GM23248 (cell line): ENCODE measurements at places on chromosomes 1 and 21. TPM values are rescaled to one million over a fixed set of nuclear protein-coding genes. Genes with fewer than 3 reads are reported as not detected.

Gene COL8A2
- total RNA-seq, result 30.5 and 33.1 TPM in 2 replicates

Gene SUSD4
- total RNA-seq, result 2.0 and 3.9 TPM in 2 replicates

Gene CHTOP
- 26.9 and 37.8 TPM in 2 replicates for total RNA-seq

Gene PBX1
- 32.0 and 38.8 TPM in 2 replicates for total RNA-seq

Gene TENT5C
- total RNA-seq, result 0.25 TPM in 1 of 2 replicates, not detected in the other

Gene ORC1
- total RNA-seq, result 1.9 and 3.4 TPM in 2 replicates

Gene FALEC
- not detected in 2 replicates for total RNA-seq

Gene OPN3
- 10.2 and 15.2 TPM in 2 replicates for total RNA-seq

Gene IFI16
- total RNA-seq, result 36.4 and 45.5 TPM in 2 replicates

Gene GJA5
- total RNA-seq, result 2.3 and 3.2 TPM in 2 replicates

Gene CACNA1S
- not detected in 2 replicates for total RNA-seq

Gene C8A
- total RNA-seq, result not detected in 2 replicates

Gene PADI1
- total RNA-seq, result under 0.01 TPM in 1 of 2 replicates, not detected in the other

Gene URB2
- 6.3 and 7.6 TPM in 2 replicates for total RNA-seq

Gene TRIM63
- not detected in 2 replicates for total RNA-seq

Gene SPRR2B
- total RNA-seq, result not detected in 2 replicates

Gene PROX1
- total RNA-seq, result under 0.01 and 0.13 TPM in 2 replicates

Gene OR2T35
- total RNA-seq, result not detected in 2 replicates

Gene GJA8
- total RNA-seq, result not detected in 2 replicates

Gene TPTE
- total RNA-seq, result not detected in 2 replicates
